ENCODE measurements at places on chromosomes 2 and 18. TPM values are rescaled to one million over a fixed set of nuclear protein-coding genes. Genes with fewer than 3 reads are reported as not detected.

- H3K27ac ChIP-seq = no peak overlapping the region
- H3K4me3 ChIP-seq = no peak overlapping the region
- no peaks in the 10 kb centered on the region for H3K36me3 ChIP-seq
Observed at GRCh38 chr2:201880579-201880978, 74.2 kb downstream of the CDK15 start.

- peaks cover 4% of the 10 kb centered on the region for H3K27me3 ChIP-seq
- no peak overlapping the region for H3K4me3 ChIP-seq
- H3K36me3 ChIP-seq = no peaks in the 10 kb centered on the region
- DNase-seq = no peak
- H3K27ac ChIP-seq = no peak overlapping the region
Observed at GRCh38 chr2:205496772-205497171, 185.5 kb upstream of the NRP2 start.

- no peaks in the 10 kb centered on the region for H3K36me3 ChIP-seq
- DNase-seq = no peak
- H3K27ac ChIP-seq = no peak overlapping the region
Observed at GRCh38 chr2:226600802-226601201, 198.8 kb downstream of the IRS1 start.

- no peaks in the 10 kb centered on the region for H3K27me3 ChIP-seq
- H3K27ac ChIP-seq = no peak overlapping the region
- H3K4me1 ChIP-seq = no peaks in the 10 kb centered on the region
- DNase-seq = no peak
Observed at GRCh38 chr2:64593035-64593655, 60.6 kb downstream of the SERTAD2 start.

GRCh38 chr18:44518666-44519065 lies 162.0 kb upstream of the SETBP1 start:
- no peak overlapping the region for H3K27ac ChIP-seq
- no peaks in the 10 kb centered on the region for H3K4me1 ChIP-seq
- DNase-seq = no peak
- no peaks in the 10 kb centered on the region for H3K27me3 ChIP-seq
- no peak overlapping the region for H3K4me3 ChIP-seq
- no peaks in the 10 kb centered on the region for H3K36me3 ChIP-seq

- no peaks in the 10 kb centered on the region for H3K4me1 ChIP-seq
- H3K4me3 ChIP-seq = no peak overlapping the region
- DNase-seq = no peak
- 0 out of 2 replicates have a peak, but pooled peaks cover 5% of the 10 kb centered on the region for H3K36me3 ChIP-seq
- no peak overlapping the region for H3K27ac ChIP-seq
- no peaks in the 10 kb centered on the region for H3K27me3 ChIP-seq
Observed at GRCh38 chr2:219929835-219930234, 302.4 kb downstream of the SLC4A3 start.

- H3K27ac ChIP-seq = no peak overlapping the region
- H3K4me1 ChIP-seq = no peaks in the 10 kb centered on the region
- H3K4me3 ChIP-seq = no peak overlapping the region
- H3K27me3 ChIP-seq = no peaks in the 10 kb centered on the region
Observed at GRCh38 chr2:67616749-67617148, 219.6 kb downstream of the ETAA1 start.

GRCh38 chr2:143498496-143498895 lies 369.3 kb downstream of the ARHGAP15 start:
- H3K27ac ChIP-seq = no peak overlapping the region
- H3K4me3 ChIP-seq = no peak overlapping the region
- no peaks in the 10 kb centered on the region for H3K27me3 ChIP-seq
- H3K36me3 ChIP-seq = no peaks in the 10 kb centered on the region
- DNase-seq = no peak
- H3K4me1 ChIP-seq = no peaks in the 10 kb centered on the region

- peaks cover 96% of the 10 kb centered on the region for H3K4me1 ChIP-seq
- H3K4me3 ChIP-seq = no peak overlapping the region
- peaks cover 20% of the 10 kb centered on the region for H3K36me3 ChIP-seq
- H3K27me3 ChIP-seq = no peaks in the 10 kb centered on the region
- no peak overlapping the region for H3K27ac ChIP-seq
Observed at GRCh38 chr18:59906203-59906602, 6.4 kb downstream of the PMAIP1 start.

DNA sequence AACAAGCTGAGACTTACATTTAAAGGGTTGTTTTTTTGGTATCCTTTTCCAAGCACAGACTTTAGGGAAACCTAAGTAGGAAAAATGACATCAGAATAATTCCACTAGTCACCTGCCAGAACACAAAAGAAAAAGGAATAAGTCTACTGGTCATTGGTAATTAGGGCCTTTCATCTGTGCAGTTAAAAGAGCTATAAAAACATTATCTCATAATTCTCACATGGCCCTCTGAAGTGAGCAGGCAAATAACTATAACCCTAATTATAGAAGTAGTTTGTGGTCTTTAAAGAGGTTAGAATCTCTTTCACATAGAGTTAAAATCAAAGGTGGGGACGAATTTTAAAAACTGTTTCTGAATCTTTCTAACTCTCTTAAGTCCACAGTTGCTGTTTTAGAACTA lies 111.1 kb upstream of the B3GNT2 start:
- H3K4me3 ChIP-seq = no peak overlapping the region
- no peaks in the 10 kb centered on the region for H3K27me3 ChIP-seq
- no peaks in the 10 kb centered on the region for H3K36me3 ChIP-seq
- DNase-seq = no peak

DNA sequence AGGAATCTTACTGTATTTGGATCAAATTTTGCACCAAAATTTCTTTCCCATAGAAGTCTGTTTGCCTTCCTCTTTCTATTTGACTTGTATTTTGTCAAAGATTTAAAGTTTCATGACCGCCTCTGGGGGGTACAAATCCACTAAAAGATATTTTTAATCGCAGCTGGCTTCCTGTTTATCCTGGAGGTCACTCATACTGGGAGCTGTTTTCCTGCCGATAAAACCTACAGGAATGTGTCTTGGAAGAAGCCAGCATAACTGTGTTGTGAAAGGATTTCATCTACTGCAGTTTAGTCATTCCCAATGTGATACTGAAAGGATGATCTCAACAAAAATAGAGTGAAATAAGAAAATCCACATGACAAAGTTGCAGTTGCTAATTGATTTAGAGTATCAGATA lies 184.0 kb downstream of the RIT2 start:
- no peak overlapping the region for H3K27ac ChIP-seq
- H3K36me3 ChIP-seq = no peaks in the 10 kb centered on the region
- no peak for DNase-seq
- H3K4me1 ChIP-seq = no peaks in the 10 kb centered on the region
- H3K27me3 ChIP-seq = no peaks in the 10 kb centered on the region

DNA sequence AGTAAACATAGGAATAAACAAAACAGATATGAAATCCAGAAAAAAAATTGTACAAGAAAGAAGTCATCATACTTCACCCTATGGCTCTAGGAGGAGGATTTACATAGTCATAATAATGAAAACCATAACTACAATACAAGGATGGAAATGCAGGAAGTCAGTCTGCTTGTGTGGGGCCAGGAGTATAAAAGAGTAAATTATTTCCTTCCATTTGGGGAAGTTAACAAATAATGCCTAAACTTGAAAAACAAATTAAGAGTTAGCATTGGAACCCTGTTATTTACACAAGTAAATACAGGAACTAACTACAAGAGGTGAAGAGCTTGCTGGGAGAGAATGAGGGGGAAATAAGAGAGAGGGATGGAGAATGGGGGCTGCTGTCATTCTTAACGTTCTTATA lies 15.4 kb downstream of the TMEM163 start:
- no peak overlapping the region for H3K4me3 ChIP-seq
- H3K27me3 ChIP-seq = no peaks in the 10 kb centered on the region
- H3K36me3 ChIP-seq = no peaks in the 10 kb centered on the region
- no peak overlapping the region for H3K27ac ChIP-seq

DNA sequence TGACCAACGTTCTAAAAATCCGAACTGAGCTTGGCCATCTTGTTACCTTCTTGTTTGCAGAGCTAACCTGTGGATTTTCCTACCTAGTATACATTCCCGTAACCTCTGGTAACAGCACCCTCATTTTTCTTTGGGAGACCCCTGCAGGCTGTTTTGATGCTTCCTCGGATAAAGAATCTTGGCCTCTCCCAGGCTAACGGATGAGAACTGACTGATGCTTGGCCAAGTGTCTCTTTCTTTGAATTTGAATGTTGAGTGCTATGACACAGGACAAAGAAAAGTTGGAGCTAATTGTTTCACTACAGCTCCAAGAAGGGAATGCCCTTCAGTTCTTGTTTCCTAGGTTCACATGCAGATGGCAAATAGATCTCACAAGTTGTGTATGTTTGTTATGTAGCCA lies 19.3 kb upstream of the CAVIN2 start:
- H3K36me3 ChIP-seq = no peaks in the 10 kb centered on the region
- no peak overlapping the region for H3K4me3 ChIP-seq
- peaks cover 45% of the 10 kb centered on the region for H3K4me1 ChIP-seq

GRCh38 chr2:50765146-50765545 lies 266.8 kb downstream of the NRXN1 start:
- no peaks in the 10 kb centered on the region for H3K4me1 ChIP-seq
- H3K27ac ChIP-seq = no peak overlapping the region
- H3K4me3 ChIP-seq = no peak overlapping the region
- no peak for DNase-seq

DNA sequence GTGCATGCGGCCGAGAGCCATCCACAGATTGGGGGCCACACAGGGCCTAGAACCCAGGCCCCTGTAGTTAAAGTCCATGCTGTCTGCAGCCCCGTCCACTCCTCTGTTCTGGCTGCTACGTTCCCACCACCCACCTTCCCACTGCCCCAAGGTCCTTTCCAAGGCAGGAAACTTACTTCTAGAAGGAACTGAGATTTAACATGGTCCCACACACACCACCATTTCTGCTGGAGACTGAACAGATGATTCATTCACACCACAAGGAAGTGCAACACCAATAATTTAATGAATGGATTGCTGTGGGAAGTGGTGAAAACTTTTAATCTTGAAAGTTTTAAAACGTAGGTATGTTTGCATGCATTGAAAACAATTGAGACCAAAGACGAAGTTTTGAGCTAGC lies 95.2 kb downstream of the LBH start:
- no peaks in the 10 kb centered on the region for H3K27me3 ChIP-seq
- H3K36me3 ChIP-seq = no peaks in the 10 kb centered on the region
- no peak for DNase-seq
- H3K27ac ChIP-seq = no peak overlapping the region
- no peak overlapping the region for H3K4me3 ChIP-seq
- H3K4me1 ChIP-seq = no peaks in the 10 kb centered on the region

DNA sequence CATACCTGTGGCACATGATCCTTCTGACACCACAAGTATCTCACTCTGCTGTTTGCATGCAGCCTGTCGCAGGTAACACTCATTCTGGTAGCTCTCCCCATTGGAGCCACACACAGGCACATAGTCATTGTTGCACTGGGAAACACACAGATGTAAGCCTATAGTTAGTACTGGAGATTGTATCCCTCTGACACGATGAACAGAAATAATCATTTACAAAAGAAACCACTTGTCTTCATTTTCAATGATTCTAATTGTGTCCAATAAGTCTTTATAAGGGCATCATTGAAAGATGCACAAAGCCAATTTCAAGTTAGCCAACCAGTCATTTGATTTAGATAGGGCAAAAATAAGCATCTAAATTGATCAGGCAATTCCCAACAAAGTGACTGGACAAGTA lies 10.4 kb downstream of the TMEFF2 start:
- H3K4me1 ChIP-seq = no peaks in the 10 kb centered on the region
- H3K36me3 ChIP-seq = no peaks in the 10 kb centered on the region
- DNase-seq = no peak
- no peak overlapping the region for H3K4me3 ChIP-seq

GRCh38 chr2:217909156-217909820 lies 93.5 kb downstream of the TNS1 start:
- no peak overlapping the region for H3K27ac ChIP-seq
- DNase-seq = no peak
- H3K27me3 ChIP-seq = no peaks in the 10 kb centered on the region
- H3K4me3 ChIP-seq = no peak overlapping the region
- H3K4me1 ChIP-seq = no peaks in the 10 kb centered on the region

GRCh38 chr2:223383315-223383714 lies 218.8 kb downstream of the SCG2 start:
- H3K36me3 ChIP-seq = no peaks in the 10 kb centered on the region
- DNase-seq = no peak
- H3K4me1 ChIP-seq = no peaks in the 10 kb centered on the region
- H3K4me3 ChIP-seq = no peak overlapping the region

GRCh38 chr2:98127229-98127989 lies 40.4 kb downstream of the VWA3B start:
- H3K4me3 ChIP-seq = no peak overlapping the region
- H3K36me3 ChIP-seq = no peaks in the 10 kb centered on the region
- no peak for DNase-seq
- no peaks in the 10 kb centered on the region for H3K4me1 ChIP-seq
- H3K27ac ChIP-seq = no peak overlapping the region
- H3K27me3 ChIP-seq = peaks cover 3% of the 10 kb centered on the region

DNA sequence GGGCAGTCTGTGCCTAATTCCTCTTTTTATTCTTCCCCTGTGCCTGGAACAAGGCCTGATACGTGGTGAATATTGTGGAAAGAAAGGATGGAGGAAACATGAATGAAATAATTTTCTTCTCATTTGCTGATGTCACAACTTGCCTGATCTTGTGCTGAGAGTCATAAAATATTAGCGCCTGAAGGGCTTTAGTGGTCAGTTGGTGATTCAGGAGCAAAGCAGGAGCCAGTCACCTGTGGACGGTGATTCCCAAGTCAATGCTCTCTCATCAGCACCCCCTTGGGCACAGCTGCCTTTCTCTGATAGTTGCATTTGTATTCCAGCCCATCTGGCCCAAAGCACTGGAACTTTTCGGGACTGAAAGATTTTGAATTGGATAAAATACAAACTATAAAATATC lies 502.6 kb upstream of the RAB12 start:
- H3K4me1 ChIP-seq = no peaks in the 10 kb centered on the region
- no peaks in the 10 kb centered on the region for H3K36me3 ChIP-seq
- no peak overlapping the region for H3K4me3 ChIP-seq
- no peak overlapping the region for H3K27ac ChIP-seq
- no peak for DNase-seq

DNA sequence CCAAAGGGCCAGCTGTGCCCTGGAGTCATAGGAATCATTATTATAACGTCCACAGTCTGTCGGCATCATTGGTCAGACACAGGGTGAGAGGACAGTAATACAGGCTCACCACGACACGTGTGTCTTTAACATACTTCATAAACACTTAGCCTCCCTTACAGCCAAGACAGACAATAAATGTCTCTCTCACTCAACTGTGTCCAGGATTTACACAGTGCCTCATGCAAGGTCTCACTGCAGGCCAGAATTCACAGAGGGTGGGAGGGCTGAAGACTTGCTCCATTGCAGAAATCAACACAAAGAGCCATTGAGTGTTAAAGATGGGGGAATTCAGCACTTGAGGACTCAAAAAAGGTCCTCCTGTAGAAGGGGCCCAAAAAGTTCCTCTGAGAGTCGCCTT lies 210.5 kb downstream of the BCL2 start:
- no peak overlapping the region for H3K4me3 ChIP-seq
- no peak overlapping the region for H3K27ac ChIP-seq
- H3K27me3 ChIP-seq = no peaks in the 10 kb centered on the region
- no peaks in the 10 kb centered on the region for H3K36me3 ChIP-seq
- no peak for DNase-seq

DPP10 gene
- not detected for total RNA-seq

ABHD1 gene
- total RNA-seq = not detected

LYG2 gene
- 0.27 TPM for total RNA-seq

PLEK gene
- 0.22 TPM for total RNA-seq

TGFA gene
- total RNA-seq = 50.1 TPM

TMEM214 gene
- 69.8 TPM for total RNA-seq

PRKAG3 gene
- total RNA-seq = not detected

OTOS gene
- total RNA-seq = not detected

ACOXL gene
- total RNA-seq = 5.5 TPM

DCC gene
- total RNA-seq = not detected

UGT1A10 gene
- total RNA-seq = not detected

FKBP7 gene
- 4.5 TPM for total RNA-seq

REG1B gene
- total RNA-seq = 4.2 TPM

ACP1 gene
- 113 TPM for total RNA-seq

GPR45 gene
- 0.30 TPM for total RNA-seq

ATOH8 gene
- 0.74 TPM for total RNA-seq
